ENCODE measurements at places on chromosomes 6 and 20.
A peak's percentile ranks its signal among the peaks of the same experiment; 100 is the strongest.

GRCh38 chr20:37776049-37776448 is 82.2 kb downstream of the CTNNBL1 start:
- no peak for DNase-seq

GRCh38 chr20:37315452-37316110 is 26.1 kb downstream of the MANBAL start:
- DNase-seq: no peak

- DNase-seq: no peak
Observed at GRCh38 chr20:40991181-40991889, 37.3 kb upstream of the TOP1 start.

DNA sequence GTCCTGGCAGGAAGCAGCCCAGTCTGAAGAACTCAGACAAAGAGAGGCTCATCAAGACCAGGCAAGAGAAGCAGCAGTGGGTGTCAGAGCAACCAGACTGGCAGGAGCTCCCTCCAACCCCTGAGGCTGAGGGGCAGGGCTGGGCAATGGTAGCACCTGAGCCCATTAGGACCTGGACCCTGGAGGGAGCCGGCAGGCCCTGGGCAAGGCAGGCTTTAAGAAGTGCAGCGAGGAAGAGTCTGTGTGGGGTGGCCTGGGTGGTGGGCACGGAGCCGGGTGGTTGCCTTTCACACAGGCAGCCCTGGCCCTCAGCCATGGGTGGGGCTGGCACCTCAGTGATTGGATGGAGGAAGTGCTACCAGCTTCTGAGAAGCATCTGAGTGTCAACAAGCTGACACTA is 33.1 kb upstream of the IRF4 start:
- no peak for DNase-seq

- no peak for DNase-seq
Observed at GRCh38 chr6:43780293-43780692, 10.3 kb downstream of the VEGFA start.

GRCh38 chr6:8219352-8219943 is 117.1 kb upstream of the EEF1E1 start:
- DNase-seq: peak; percentile 68

DNA sequence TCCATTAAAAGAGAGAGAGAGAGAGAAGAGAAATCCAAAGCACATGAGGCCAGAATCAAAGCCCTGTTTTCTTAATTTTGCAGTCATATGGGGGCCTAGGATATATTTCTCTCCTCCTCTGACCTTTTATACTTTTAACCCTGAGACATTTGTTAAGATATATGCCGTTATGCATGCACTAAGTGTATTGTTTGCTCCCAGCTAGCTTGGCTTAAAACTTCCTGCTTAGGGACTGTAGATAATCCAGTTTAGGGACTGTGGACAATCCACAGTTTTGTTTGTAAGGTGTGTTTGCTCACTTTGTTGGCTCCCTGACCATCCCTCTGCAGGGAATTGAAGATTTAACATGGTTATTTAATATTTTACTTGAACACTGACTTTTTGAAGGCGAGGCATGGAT is 166.3 kb upstream of the TSHZ2 start:
- no peak for DNase-seq

GRCh38 chr6:130385064-130385695 is 19.4 kb downstream of the TMEM200A start:
- DNase-seq: no peak
